ENCODE measurements at places on chromosomes 3 and 15.

- no peak for DNase-seq
These were observed 16.2 kb downstream of the RBP2 start for GRCh38 chr3:139460076-139460475.

DNA sequence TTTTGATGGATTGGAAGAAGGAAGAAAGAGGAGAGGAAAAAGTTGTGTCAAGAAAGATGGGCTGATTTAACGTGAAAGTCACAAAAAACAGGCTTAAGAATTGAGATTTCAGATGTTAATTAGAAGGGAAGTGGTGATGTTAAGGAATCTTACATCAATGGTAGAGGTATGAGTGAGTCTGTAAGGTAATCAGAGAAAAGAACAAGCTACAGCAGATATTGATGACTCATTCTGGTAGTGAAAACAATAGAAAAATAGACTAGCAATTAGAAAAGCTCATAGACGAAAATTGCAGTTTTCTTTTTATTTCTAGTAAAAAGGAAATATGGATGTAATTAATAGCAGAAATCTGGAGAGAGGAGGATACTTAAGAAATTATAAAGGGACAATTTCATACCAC, 559.6 kb downstream of the MCTP2 start:
- no peak for DNase-seq

DNA sequence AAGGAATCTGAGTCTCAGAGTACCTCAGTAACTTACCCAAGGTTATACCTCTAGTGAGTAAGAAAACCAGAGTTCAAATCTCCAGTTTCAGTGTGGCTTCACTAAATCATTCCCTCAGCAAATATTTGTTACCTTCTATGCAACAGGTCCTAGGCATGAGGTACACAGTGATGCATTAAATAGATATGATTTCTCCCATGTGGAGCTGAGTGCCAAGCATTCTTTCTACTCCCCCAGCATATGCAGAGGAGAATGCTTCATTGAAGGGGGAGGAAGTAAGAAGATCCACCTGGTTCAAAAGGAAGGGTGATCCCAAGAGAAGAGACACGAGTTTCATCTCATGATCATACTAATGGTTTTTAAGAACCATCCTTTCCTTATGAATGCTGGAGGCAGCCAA, 6.8 kb upstream of the MTHFS start:
- no peak for DNase-seq

DNA sequence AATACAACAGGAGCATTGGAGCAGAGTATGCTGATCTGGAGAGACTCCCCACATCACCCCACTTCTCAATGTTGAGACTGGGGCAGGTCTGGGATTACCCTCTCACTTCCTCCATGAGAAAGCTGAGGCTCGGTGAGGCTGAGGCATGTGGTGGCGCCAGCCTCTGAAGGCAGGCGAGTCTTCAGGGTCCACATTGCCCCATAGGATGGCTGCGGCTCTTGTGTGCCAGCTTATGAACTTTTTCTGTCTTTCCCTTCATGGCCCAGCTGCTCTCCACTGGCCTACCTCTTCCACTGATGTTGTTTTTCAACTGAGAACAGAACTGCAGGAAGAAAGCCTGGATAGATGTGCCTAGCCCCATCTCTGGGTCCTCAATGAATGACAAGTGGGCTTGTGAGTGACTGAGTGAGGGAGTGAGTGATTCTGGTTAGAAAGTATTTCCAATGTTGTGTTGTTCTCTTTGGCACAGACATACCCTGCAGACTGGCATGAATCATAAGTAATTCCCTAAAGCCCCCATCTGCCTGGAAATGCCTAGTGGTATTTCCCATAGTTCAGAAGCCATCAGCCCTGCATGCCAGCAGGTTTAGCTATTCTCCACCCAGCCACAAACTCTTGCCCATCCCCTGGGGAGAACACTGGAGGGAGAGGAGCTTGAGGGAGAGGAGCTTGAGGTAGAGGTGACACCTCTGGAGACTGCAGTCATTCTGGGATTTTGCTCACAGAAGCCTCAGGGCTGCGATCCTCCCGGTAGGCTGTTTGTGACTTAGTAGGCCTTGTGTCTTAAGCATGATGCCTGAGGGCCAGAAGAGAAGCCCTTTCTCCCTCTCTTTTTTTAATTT, 56.9 kb downstream of the AMOTL2 start:
- no peak for DNase-seq

DNA sequence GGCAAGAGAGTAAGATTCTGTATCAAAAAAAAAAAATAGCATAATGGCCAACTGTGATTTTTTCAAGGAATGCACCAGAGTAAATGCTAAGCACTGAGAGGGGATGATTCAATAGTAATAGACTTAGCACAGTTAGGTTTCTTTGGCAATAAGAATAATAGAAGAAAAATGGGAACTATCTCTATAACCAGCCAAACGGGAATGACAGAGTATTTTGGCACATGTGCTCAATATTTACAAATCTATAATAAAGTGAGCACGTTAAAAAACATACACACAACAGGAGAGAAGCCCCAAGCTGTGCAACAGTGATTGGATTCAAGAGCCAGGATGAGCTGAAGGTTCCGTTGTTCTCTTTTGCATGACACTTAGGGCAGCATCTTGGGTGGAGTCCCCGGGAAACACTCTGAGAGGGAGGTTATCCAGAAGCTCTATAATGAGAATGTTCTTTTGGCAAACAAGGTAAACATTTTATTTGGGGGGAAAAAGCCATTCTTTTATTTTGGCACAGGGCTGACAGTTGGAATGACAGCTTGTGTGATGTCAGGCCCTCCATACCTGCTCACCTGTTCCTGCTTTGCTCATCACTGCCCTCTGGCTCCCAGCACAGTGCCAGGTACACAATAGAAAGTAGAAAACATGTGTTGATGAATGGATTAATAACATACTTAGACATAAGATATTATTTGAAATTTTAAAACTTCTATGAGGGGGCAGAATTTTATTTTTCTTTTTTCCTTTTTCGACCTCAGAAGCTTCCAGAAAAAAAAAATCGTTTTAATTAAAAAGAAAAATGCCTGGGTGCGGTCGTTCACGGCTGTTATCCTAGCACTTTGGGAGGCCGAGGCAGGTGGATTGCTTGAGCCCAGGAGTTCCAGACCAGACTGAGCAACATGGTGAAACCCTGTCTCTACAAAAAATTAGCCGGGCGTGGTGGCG, 44.0 kb upstream of the MUC4 start:
- DNase-seq: no peak

GRCh38 chr3:103440539-103441203, 1005.9 kb downstream of the ZPLD1 start:
- DNase-seq: no peak

DNA sequence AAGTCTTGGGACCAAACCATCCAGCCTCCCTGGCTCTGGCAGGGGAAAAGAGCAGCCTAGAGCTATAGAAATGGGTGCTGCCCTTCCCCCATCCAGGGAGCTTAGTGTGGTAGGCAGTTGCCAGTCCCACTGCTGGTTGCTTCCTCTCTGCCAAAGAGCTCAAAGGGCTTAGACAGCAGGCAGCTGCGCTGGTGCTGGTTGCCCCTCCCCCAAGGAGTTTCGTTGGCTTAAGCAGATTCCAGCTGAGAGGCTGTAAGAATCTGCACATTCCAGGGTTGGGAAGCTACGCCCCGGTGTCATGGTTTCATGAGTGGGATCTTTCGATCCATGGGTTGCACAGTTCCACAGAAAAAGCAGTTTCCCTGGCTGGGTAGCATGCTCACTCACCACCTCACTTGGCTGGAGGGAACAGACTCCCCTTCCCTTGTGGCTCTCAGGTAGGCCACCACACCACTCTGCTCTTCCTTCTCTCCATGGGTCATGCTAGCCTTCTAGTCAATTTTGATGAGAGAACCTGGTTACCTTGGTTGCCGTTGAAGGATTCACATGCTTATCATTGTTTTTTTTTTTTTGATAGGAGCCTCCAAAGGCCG, 195.1 kb downstream of the EPHA6 start:
- DNase-seq: no peak

- DNase-seq: no peak
These were observed 147.0 kb upstream of the SLCO3A1 start for GRCh38 chr15:91706322-91707032.

- DNase-seq: peak; percentile 52
These were observed 349.4 kb downstream of the LRTM1 start for GRCh38 chr3:54578417-54578816.

GRCh38 chr3:178856804-178857203, 214.8 kb downstream of the ZMAT3 start:
- DNase-seq: no peak

DNA sequence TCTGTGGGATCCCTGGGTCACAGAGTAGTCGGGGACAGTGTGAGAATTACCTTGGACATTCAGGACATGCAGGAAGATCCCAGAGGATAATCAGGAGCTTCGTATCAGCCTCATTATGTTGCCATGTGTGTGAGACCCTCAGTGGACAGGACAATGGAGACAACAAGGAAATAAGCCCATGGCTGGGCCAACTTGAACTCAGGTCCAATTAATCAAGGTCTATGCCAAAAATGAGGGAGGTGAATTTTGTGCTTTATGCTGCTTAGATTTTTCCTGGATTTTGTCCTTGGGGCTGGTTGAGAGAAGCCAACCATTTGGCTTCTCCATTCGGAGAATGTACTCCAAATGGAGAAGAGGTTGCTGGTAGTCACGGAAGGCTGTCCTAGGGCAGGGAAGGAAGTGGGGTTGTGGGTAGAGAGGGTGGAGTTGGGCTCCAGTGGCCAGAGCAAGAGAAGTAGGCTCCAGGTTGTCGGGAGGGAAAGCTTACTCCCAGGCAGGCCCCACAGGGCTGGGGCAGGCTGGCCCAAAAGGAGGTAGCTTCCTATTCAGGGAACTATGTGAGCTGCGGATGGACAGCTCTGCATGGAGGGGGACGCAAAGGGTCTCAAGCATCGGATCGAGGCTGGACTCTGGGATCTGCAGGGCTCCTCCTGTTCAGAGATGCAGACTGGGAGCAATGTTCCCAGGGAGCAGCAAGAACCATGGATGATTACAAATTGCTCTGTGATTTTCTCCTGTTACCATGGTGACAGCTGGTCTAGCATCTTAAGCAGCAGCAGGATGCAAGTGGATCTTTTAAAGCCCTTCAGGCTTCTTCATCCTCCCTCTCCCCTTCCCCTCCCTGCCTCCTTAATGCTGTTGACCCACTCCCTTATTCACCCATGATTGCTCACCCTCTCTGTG, 91.1 kb downstream of the WNT7A start:
- peak; percentile 94 for DNase-seq

GRCh38 chr15:27933562-27933961, 165.6 kb downstream of the OCA2 start:
- DNase-seq: no peak

- DNase-seq: no peak
These were observed 34.5 kb downstream of the ZFAND6 start for GRCh38 chr15:80093854-80094418.

- no peak for DNase-seq
These were observed 22.5 kb upstream of the BNIP2 start for GRCh38 chr15:59711451-59712243.

DNA sequence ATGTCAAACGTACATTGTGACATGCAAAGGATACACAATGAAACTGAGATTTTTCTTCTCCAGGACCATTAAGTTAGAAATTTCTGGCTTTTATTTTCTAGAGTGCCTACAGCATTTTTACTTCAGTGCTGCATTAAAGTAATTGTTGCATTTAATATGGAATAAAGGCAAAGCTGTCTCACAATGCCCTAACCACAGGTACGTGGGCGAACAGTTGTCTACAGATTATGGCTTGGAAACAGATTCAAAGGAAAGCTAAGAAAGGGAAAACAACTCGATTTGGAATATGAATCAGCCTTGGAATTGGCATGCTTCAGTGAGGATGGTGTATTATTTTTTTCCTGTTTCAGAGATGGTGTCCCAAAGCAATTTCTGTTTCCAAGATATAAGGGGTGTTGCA, 79.1 kb upstream of the TUSC7 start:
- no peak for DNase-seq

GRCh38 chr3:105812194-105812586, 56.6 kb downstream of the CBLB start:
- DNase-seq: no peak

DNA sequence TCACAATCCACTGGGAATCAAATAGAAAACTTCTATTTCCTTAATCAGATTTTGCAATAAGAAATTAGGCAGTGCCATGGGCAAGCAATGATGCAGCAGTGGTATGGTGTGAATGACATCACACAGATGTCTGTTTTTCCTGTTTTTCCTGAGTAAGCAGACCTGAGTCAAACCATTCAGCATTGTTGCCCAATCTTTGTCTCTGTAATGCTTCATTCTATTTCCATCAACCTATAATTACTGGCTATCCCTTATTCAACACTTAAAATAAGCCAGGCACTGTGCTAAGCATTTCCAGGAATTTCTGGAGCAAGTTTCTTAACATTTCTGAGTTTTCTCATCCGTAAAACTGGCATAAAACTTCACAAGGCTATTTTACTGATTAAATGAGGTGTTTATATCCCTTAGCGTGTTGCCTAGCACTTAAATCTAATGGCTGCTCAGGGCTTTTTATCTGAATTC, 11.3 kb upstream of the OXSR1 start:
- DNase-seq: no peak

DNA sequence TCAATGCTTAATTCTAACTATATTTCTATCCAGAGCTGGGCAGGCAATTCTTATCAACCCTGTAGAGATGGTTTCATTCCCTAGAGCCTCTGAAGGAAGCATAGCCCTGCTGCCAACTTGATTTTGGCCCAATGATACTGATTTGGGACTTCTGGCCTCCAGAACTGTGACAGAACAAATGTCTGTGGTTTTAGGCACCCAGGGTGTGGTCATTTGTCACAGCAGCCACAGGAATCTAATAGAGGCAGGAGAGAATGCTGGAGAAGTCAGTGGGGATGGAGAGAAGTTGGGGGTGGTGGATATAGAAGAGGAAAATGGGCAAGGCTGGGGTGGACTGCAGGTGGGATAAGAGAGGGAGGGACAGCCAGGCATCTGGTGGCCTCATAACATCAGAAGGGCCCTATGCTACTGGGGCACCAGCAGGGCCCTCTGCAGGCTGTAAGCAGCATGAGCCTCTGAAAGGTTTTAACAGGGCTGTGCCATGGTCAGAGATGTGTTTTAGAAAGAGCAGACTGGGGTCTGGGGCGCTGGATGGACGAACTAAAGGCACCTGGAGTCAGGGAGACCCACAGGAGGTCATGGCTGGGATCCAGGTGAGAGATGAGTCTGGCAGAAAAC, 19.8 kb downstream of the MRPS11 start:
- no peak for DNase-seq

- no peak for DNase-seq
These were observed 110.8 kb downstream of the MBNL1 start for GRCh38 chr3:152379415-152380042.

DNA sequence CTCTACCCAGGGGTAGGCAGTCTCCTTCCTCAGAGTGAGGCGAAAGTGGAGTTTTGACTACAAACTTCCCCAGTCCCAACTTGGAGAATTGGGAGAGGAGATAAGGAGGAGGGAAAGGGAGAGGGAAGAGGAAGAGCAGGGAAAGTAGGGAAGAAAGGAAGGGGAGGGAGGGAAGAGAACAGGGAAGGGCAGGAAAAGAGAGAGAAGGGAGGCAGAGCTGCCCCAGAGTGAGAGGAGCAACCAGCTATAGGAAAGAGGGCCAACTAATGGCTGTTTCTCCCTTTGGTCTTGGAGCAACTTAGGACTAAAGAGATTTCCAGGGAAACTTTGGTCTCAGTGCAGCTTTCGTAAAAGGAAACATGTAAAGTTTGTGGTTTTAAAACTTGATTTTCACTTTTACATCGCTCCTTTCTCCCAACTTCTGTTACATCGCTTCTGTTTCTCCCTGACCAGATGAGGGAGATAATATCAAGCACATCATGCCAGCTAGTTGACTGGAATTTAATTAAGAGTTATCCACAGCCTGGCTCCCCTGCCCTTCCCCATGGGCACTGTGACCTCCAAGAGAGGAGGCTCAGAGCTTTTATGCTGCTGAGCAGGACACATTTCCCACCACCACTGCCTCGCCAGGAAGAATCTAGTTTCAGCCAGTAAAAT, 1.4 kb downstream of the CA12 start:
- DNase-seq: no peak

Data from spinal cord (tissue), 10 donors.